HS-5 (cell line): ENCODE measurements at places on chromosomes 1 and 21.

- DNase-seq, result no peak
Observed at GRCh38 chr1:17674726-17675500, 80.2 kb upstream of the ACTL8 start.

DNA sequence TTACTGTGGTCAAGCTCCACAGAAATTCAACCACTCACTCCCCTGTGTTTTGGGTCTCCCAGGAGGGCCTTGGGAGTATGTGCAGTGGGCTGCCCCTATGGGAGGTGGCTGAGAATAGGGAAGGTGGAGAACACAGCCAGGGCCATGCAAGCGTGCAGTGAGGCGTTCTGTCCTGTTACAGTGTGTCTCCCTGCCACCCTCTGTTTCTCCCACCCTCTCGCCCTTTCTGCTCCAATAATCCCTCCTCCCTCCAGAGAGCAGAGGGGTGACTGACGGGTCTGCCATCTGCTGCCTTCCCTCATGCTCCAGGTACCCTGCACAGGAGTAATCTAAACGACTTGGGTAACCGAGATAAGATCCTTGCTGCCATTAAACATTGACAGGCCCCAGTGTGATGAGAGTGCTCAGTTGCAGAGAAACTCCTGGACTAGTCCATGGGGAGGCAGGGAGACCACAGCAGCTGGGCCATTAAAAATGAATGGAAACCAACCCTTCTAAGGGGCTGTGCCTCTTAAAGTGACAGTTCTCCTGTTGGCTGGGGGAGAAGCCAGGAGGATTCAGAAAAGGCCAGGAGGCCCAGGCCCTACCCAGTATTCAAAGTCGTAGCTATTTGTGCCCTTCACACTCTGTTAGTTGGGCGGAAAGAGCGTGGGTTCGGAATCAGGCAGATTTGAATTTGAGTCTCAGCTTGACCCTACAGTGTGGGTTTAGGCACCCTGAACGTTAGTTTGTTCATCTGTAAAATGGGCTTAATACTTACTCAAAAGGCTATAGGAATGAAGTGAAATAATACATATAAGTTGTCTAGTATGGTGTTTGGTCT, 22.4 kb upstream of the BTG2 start:
- DNase-seq, result no peak

DNA sequence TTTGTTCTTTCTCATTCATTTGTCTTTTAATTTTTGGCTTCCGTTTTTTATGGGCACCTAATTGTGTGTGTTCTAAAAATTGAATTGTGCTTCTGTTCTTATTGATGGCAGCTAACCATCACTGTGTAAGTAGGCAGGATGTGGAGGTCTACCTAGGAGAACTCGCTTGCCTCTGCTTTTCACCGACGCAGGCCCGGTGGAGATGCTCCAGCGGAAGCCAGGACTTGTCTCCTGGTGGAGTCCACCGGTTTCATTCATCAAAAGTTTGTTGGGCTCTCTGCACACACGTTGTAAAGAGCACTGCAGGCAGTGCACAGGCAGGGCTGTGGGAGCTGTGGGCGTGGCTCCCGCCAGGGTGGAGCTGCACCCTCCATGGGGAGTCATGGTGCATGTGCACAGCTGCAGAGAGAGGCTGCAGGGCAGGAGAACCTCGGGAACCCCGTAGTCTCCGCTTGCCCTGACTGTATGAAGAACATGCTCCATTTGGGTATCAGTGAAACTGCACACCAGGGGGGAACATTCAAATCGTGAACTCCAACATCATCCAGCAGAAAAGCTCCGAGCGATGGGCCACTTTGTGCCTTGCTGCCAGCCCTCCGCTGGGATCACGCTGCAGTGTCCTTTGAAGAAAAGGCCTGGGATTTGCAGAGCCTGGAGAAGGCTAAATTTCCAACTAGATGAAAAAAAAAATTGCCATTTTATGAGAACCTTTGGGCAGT, 6.0 kb upstream of the C1orf174 start:
- DNase-seq, result no peak

DNA sequence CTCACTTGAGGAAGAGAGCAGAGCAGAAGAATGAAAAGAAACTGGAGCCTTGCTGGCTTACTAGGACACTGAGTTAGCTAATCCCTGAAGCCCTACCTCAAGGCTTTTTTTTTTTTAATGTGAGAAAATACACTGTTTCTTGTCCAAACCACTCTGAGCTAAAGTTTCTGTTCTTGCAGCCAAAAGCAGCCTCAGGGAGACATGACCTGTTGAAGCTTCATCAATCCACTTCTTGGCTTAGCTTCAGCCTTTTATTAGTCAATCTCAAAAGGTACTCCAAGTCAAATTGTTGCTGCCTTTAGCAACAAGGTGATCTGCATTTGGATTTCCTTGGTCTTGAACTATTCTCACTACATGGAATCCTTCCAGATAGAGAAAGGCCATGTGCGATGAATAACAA, 33.7 kb downstream of the CCDC185 start:
- DNase-seq, result no peak

DNA sequence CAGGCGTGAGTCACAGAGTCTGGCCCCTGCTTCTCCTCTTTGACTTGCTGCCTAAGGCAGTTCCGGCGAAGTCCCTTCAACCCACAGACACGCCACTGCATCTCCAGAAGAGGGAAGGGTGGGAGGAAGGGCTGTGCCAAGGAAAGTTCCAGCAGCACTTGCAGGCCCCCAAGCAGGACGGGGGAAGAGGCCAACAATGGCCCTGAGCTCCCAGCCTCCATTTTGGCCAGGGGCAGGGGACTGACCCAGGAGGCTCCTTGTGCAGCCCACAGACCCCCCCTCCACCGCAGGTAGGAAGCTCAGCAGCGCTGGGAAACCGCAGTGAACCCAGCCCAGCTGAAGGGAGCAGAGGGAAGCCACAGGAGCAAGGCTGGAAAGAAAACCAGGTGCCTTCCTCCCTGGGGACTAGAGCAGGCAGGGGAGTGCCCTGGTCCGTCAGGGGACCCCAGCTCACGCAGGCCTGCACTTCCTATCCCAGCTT, 35.4 kb downstream of the ACOT7 start:
- no peak for DNase-seq

DNA sequence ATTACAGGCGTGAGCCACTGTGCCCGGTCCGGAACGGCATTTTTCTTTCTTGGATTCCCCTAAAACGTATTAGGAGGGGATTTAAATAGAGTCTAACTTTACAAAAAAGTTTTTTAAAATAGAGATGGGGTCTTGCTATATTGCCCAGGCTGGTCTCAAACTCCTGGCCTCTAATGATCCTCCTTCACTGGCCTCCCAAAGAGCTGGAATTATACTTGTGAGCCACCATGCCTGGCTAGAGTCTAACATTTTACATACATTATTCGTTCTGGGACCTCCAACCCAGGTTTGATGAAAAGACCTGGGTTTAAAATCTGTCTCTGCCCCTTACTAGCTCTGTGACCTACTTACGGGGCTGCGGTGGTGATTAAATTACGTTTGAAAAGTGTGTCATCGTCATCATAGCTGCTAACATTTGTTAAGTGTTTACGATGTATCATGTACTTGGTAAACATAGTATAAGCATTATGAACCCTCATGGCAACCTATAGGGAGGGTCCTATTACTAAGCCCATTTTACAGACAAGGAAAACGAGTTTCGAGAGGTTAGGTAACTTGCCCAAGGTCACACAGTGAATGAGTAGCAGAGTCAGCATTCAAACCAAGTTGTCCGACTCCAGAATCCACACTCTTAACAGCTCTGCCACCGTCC, 24.5 kb downstream of the PLEKHM2 start:
- DNase-seq, result no peak

DNA sequence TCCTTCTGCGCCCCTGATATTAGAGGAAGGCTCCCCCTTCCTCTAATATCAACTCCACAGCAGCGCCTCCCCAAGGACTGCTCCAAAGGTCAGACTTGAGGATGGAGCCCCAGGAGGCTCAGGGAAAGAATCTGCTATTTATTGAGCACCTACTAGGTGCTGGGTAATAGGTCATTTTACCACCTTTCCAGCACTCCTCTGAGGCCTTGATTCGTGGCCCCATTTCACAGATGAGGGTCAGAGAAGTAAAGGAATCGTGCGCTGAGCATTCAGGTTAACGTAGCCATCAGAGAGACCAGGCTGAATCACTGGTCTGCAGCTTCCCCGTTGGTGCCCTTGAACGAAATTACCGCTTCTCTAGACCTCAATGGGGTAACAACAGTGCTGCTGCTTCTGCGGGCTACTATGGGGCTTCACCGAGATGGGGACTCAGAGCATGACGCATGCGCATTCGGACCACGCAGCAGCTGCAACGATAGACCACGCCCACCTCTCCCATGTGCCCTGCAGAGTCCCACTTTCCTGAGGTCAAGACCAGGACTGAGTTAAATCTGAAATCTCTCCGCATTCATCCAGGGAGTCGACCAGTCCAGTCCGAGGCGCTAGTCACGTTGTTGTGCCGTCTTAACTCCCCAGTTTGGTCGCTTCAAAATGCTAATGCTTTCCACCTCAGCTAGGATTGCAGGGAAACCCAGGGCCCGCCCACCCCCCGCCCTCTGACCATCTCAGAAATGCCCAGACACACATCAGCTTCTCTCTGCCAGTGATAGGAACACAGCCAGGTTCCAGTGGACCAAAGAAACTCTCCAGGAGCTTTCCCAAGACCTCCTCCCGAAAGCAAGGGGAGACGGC, 12.9 kb downstream of the CAMK2N1 start:
- no peak for DNase-seq

DNA sequence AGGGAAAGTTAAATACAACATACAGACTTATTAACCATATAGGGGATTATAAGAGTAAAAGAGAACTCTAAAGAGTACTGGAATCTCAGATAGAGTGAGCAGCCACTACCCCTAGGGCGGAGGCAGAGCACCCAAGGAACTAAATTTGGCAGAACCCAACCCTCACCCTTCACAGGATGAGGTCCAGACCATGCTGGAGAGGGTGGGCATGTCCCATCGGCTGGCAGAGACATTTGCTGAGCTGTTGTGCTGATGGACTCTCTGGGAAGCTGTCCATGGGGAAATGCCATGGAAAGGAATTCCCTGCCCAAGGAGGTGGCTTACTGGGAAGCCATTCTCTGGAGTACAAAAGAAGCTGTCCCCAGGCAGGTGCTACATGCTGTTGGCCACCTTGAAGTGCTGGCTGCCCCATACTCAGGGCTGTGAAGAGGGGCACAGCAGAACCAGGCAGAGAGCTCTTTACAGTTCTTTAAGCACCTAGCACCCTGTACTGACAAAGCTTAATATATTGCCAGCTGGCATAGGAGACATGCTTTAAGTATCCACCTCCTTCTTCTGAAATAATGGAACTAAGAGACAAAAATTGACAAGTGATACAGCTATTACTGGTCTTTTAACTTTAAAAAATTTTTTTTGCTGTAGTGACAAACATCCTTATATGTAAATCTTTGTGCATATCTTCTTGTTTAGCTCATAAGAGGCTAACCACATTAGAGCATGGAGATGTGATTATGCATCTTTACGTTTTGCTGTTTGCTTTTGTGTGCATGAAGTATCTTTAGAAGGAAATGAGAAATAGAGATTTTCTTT, 29.6 kb downstream of the TSNAX start:
- DNase-seq, result peak; percentile 23

DNA sequence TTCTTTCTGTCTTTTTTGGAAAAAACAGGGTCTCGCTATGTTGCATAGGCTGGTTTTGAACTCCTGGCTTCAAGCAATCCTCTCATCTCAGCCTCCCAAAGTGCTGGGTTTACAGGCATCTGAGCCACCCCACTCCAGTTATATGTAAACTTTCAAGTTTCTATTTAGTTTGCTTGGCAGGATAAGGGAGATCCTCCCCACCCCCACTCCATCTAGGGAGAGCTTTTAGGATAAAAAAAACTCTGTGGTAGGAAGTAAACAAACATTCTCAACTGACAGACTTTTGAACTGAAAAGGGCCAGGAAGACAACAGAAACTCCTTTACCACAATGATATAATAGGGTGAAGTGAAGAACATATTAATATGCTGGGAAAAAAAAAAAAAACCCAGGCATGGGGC, 41.0 kb upstream of the ZNF326 start:
- DNase-seq, result no peak

DNA sequence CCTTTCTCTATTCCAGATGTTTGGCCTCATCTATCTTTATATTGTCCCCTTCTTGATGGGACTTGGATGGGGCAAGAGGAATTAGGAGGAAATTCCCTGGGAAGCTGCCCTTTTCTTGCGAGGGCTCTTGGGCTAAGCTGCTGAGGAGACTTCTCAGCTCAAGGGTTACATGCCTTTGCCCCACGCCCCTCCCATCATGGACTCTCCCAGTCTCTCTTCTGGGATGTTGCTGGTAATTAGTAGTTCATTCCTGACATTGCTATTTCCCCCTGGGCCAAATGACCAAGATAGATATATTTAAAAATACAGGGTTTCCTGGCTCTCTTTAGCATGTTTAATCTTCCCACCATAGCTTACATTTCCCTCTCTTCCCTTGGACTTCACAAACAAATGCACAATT, 90.6 kb upstream of the RALGPS2 start:
- DNase-seq, result no peak

DNA sequence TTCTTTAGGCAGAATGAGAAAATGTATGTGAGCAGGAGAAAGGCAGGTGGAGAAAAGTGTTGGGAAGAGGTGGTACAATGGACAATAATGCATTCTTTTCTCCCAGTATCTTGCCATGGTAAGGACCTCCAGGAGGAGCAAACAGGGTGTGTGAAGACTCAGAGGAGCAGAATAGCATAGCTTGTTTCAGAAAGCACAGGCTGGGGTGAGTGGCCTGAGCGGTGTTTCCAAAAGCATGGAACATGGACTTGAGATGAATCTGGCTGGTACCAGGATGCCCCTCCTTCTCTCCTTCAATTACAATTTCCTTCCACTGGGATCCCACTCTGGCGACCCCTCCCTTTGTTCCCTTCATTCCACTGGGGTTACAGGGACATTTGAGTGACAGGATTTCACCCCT, 123.4 kb upstream of the TNR start:
- DNase-seq, result no peak

DNA sequence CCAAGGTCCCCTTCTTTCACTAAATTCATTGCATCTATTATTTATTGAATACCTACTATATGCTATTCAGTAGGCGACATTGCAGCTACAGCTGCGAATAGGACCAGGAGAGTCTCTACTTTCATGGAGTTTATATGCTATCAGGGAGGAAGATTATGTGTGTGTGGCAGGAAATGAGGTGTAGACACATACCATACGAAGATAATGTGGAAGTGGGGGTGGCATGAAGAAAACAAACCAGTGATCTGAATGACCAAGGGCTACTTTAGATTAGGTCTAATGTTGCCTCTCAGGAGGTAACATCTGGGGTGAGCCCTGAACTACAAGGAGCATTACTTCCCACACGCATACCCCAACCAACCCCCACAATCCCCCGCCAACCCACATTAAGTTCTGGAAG, 1.0 kb upstream of the PPIH start:
- no peak for DNase-seq

GRCh38 chr1:215344539-215344938, 222.6 kb upstream of the KCTD3 start:
- no peak for DNase-seq

GRCh38 chr1:61301824-61302657, 219.7 kb downstream of the NFIA start:
- DNase-seq, result no peak
